Fibroblast of skin of left quadriceps (primary cell): ENCODE measurements at places on chromosomes 13 and 19.

GRCh38 chr13:78680576-78681350 lies 21.8 kb upstream of the OBI1 start:
- DNase-seq = no peak

DNA sequence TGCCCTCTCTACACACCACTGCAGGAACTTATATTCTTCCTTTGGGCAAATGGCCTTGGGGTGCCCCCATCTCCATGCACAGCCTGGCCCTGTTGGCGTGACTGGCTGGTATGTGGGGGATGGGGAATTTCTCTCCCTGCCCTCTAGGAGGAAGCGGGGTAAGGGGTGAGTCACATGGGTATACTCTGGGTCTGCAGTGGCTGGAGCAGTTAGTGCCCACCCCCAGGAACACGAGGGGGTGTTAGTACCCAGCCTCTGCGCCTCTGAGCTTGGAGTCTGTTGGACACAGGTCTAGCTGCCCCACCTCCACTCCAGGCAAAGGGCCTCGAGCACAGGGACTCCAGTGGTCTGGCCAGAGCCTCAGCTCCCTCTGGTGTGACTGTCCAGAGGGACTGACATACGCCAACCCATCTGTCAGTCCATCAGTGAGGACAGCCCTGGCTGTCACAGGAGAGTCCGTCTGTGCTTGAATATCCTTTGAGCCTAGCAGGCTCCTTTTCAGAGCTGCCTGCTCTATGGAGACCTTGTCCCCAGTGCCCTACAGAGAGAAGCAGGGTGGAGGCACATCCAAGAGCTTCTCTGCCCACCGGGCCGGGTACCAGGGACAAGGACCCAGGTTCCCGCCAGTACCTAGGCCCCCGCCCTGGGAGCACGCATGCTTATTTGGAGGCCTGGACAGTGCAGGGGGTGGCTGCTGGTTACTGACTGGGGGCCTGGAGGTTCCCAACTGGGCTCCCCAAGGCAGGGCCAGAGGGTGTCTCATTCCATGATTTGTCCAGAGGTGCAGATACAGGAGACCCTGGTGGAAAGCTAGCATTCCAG lies 66.6 kb downstream of the CHST8 start:
- no peak for DNase-seq

GRCh38 chr13:110444226-110444653 lies 117.3 kb downstream of the RAB20 start:
- DNase-seq = no peak

- DNase-seq = peak; percentile 8
Observed at GRCh38 chr13:65679240-65679639, 1550.9 kb downstream of the PCDH9 start.

DNA sequence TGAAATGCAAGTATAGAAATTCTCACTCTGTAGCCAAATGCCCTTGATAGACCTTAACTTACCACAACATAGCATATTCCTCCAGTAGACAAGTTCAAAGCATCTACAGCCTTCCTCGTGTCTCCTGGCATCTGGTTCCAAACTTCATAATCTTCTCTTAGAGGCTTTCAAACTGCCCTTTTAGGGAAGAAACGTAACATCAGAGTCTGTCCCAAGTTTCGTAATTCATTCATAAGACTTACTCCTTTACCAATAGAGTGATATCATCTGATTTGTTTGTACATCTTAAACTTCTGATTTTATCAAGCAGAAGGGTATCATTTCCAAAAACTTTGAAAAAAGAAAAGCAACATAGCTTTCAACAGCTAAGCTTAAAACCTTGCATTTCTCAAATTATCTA lies 137.4 kb downstream of the SPRY2 start:
- DNase-seq = no peak

DNA sequence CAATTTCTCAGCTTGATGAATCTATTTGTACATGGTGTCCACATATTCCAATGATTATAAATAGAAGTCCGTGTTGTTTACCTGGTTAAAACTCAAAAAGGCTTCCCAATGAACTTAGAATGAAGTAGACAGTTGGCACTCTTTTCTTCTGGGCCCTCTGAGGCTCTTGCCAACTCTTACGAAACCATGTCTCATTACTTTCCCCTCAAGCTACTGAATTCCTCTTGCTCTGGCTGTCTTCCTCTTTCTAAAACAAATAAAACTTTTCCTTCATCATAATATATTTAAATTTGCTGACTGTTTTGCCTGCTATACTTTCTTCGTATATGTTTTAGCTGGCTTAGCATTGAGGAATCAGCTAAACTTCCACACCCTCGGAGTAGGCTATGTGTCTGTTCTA lies 139.7 kb downstream of the SLITRK6 start:
- DNase-seq = no peak

DNA sequence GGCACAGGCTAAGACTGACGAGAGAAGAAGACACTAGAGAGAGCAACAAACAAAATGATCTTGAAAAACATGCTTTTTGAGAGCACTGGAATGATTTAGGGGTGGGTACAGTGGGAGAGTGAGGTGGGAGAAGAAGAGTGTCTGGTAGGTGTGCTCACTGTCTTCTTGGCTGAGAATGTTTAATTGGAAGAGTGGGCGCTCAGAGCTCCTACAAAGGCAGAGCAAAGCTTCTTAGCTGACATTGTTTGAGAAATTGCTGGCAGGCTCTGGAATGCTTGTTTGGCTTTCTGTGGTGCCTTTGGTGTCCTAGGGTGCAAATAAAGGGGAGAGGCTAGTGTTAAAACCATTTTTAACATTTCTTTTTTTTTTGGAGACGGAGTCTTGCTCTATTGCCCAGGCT lies 1.5 kb upstream of the LIPE start:
- no peak for DNase-seq

GRCh38 chr19:17725422-17726078 lies 6.3 kb downstream of the MAP1S start:
- DNase-seq = no peak

GRCh38 chr19:28500982-28501630 lies 711.8 kb downstream of the UQCRFS1 start:
- DNase-seq = no peak
